ENCODE measurements at places on chromosomes 12 and 14. TPM values are rescaled to one million over a fixed set of nuclear protein-coding genes. Genes with fewer than 3 reads are reported as not detected.

The FLVCR2 gene
- total RNA-seq, result 5.4 TPM

The ERG28 gene
- total RNA-seq, result 16.3 TPM

The BEST3 gene
- total RNA-seq, result 1.5 TPM

The GLI1 gene
- total RNA-seq, result 8.1 TPM

The GPR162 gene
- total RNA-seq, result 1.1 TPM

The RILPL1 gene
- 9.9 TPM for total RNA-seq

The KRT5 gene
- 0.49 TPM for total RNA-seq

The SLC7A7 gene
- 20.1 TPM for total RNA-seq

The SALL2 gene
- 1.0 TPM for total RNA-seq

The GLIPR1L1 gene
- total RNA-seq, result not detected

The COX8C gene
- total RNA-seq, result not detected

The TRMT5 gene
- 15.3 TPM for total RNA-seq

The PHC1 gene
- 9.2 TPM for total RNA-seq

The PAPLN gene
- total RNA-seq, result 5.7 TPM

The KCNH5 gene
- not detected for total RNA-seq

The KRT4 gene
- total RNA-seq, result 3.9 TPM

The ATXN3 gene
- total RNA-seq, result 20.9 TPM

The TMEM119 gene
- total RNA-seq, result 0.16 TPM
